ENCODE measurements at places on chromosomes 1 and 21.
A peak's percentile ranks its signal among the peaks of the same experiment; 100 is the strongest.

DNA sequence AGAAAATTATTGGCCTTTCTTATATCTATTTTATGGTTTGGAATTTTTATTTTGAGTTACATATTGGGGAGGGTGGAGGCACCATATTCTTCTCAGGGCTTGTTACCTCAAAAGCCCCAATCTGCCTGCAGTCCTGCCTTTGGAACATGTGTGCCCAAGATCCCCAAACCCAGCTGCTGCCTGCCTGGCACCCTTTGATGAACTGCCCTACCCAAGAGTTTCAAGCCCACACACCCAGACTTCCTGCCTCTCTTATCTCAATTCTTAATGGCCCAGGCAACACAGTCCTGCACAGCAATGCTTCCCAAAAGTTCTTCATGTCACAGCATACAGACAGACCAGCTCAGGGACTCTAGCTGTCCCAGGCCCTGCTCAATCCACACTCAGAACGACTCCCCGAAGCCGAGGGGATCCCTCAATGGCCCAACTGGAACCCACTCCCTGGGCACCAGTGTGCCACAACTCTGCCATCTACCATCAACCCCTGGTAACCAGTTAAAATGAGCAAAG, 19.2 kb downstream of the OLFML2B start:
- no peak for DNase-seq

GRCh38 chr1:151461694-151462093, 2.4 kb upstream of the POGZ start:
- DNase-seq, result no peak

DNA sequence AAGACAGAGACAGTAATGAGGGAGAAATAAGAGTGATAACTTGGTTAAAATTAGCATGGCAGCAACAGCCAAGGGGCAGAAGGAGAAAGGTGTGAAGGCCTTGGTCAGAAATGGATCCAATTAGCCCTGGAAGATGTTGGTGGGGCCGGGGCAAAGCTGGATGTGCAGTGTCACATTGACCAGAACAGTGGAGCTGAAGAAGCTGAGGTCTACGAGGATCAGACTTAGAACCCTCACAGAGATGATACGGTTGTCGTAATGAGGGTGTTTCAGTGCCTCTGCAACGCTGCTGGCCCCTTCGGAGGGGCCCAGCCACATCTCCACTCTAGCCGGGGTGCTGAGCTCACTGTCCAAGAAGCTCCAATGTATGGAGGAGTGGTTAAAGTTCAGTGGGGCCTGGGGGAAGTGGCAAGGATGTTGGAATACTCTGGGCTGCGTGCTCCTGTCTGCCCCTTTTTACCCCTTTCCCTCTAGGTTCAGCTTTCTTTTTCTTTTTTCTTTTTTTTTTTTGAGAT, 14.2 kb downstream of the SH2D2A start:
- no peak for DNase-seq

- no peak for DNase-seq
These were observed 73.1 kb upstream of the USP24 start for GRCh38 chr1:55288245-55288644.

DNA sequence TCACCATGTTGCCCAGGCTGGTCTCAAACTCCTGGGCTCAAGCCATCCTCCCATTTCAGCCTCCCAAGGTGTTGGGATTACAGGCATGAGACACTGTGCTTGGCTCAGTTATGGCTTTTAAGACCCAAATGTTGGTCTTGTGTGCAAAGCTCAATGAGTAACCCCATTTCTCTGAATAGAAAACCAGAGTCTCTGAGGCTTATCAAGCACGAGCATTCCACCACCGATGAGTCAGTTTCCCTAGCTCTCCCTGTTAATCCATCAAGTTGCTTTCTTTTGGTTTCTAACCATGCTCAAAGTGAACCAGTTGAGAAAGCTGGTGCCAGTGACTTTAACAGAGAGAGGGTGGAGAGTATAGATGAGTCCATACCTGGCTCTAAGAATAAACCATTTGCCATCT, 350.9 kb upstream of the ADGRL2 start:
- DNase-seq, result no peak

GRCh38 chr1:58597996-58598395, 20.9 kb upstream of the TACSTD2 start:
- no peak for DNase-seq

DNA sequence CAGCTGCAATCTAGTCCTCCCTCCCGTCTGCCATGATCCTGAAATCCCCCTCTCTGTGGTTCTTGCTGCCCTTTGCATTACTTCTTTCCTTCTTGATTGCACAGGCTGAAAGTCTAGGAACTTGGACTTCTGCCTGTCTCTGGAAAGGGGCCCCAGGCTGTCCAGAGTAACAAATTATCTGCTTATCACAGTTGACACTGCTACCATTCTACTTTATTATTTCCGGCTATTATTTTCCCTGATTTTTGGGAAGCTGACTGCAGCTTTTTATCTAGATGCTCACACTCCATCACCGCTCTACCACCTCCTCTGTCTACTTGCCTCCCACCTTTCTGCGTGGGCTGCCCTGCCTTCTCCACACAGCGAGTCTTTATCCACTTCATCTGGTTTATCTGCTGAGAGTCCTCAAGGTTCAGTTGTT, 202.1 kb upstream of the PLXNA2 start:
- no peak for DNase-seq

- no peak for DNase-seq
These were observed 34.8 kb upstream of the HOOK1 start for GRCh38 chr1:59779949-59780348.

GRCh38 chr21:43936247-43936967, 71.4 kb downstream of the AGPAT3 start:
- no peak for DNase-seq

DNA sequence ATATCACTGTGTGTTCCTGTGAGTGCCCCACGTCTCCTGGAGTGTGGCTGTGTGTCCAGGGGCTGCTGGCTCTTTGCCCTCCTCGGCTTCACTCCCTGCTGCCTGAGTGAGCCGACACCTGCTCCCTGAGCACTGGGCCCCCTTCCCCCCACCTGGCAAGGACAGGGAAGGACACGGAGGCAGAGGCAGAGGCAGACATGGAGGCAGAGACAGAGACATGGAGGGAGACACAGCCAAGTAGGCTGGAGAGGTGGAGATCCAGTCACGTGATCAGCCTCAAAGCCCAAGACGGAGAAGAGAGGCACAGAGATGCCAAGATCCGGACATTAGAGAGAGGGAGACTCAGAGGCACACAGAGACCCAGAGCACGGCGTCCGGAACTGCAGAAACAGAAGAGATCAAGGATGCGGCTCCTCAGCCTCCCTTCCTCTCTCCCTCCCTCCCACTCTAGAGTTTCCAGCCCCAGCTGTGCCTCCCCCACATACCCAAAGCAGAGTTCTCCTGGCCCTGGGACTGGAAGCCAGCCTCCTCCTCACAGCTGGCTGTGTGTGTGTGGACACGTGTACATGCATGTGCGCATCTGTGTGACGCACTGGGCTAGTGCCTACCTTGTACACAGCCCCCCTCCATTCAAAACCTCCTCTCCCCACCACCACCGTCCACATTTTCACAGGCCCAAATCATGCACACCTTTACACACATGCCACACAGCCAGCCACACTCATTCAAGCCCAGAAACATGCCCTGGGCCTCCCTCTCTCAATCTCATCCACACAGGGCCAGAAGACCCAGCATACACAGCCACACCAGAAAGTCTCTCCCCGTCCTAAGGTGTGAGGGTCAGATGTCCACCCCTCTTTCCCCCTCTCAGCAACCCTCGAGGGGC, 39.1 kb upstream of the WASF2 start:
- peak; percentile 77 for DNase-seq

DNA sequence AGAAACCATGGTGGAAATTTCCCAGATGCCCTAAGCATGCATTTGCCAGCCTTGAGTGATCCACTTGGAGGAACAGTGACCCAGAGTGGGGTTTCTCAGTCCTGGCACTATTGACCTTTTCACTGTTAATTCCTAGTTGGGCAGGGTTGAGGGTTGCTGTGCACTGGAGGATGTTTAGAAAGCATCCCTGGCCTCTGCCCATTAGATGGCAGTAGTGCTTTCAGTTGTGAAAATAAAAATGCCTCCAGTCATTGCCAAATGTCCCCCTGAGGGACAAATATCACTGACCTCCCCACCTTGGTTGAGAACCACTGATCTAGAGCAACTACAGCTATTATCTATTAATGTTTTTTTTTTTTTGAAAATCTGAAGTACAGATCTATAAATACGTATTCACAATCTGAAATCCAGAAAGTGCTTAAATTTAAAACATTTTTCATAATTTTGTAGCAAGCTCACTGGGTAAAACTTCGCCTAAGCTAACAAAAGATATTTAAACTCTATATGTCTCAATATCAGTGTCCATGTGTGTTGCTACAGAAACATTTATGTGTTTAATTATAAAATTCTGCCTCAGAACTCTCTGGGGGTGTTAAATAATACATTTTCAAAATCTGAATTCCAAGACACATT, 27.3 kb downstream of the F3 start:
- DNase-seq, result no peak

DNA sequence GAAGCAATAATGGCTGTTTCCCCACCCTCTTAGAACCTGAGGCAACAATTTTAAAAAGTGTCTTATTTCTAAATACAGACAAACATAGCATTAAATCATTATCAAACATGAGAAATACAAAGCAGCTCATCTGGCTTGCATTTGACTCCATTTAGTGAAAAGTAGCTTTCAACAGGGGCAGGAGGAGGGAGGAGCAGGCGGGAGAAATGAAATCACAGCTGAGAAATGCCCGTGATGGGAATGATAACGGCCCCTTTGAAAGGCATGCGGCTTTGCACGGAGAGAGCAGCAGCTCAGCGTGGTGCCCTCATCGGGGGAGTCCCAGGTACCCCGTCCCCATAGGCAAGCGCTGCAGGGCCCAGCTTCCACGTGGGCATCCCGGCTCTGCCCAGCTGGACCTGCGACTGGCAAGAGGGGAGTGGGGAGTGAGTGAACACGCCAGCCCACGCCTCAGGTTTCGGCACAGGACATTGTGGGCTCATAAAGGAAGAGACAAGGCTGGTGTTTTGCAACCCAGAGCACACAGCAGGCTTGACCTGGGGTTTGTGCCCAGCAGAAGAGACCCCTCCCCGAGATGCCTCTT, 134.6 kb downstream of the NPHP4 start:
- DNase-seq, result no peak

DNA sequence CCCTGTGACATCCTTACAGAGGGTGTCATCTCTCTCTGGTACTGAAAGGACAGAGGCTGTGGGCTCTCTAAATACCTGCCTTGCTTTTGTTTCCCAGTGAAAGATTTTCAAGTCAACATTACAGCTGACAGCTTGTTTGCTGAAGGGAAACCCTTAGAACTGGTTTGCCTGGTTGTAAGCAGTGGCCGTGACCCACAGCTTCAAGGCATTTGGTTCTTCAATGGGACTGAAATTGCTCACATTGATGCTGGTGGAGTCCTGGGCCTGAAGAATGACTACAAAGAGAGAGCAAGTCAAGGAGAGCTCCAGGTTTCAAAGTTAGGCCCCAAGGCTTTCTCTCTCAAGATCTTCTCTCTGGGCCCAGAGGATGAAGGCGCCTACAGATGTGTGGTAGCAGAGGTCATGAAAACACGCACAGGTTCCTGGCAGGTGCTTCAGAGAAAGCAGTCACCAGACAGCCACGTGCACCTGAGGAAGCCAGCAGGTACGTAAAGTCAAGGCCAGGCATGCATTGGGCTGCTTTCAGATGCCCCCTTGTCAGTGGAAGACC, 11.8 kb downstream of the CD101 start:
- no peak for DNase-seq

- DNase-seq, result no peak
These were observed 41.9 kb upstream of the PLA2G5 start for GRCh38 chr1:20028125-20028524.

DNA sequence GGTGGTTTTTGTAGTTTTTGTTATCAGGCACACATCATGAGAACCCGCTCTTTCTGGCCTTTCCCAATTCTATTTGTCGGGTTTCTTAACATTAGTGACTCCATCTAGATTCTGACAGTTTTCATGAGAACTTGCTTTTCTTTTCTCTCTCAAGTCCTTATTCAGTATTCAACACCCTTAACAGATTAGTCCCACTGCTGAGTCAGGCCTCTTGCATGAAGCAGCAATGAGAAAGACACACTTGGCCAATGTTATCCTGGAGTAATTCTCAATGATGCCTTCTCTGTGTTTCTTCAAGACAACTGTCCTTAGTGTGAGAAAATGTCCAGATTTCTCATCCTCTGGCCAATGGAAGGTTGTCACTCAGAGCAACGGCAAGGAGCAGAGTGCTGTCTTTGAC, 11.3 kb downstream of the FMO2 start:
- DNase-seq, result no peak

DNA sequence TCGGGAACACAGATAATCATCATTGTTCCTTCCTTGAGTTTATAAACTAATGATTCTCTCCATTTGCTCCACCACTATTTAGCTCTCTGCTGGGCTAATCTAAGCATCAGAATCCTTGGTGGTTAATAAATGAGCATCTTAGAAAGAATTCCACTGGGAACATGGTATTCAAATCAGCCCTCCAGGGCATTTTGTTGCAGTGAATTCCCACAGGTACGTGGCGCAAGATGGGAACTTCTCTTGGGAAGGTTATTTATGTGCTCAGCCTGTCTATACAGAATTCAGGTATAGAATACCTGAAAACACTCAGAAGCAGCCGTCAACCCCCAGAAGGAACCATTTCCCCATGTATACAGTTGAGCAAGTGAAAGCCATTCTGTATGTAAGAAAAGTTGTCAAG, 131.5 kb downstream of the NTNG1 start:
- no peak for DNase-seq

DNA sequence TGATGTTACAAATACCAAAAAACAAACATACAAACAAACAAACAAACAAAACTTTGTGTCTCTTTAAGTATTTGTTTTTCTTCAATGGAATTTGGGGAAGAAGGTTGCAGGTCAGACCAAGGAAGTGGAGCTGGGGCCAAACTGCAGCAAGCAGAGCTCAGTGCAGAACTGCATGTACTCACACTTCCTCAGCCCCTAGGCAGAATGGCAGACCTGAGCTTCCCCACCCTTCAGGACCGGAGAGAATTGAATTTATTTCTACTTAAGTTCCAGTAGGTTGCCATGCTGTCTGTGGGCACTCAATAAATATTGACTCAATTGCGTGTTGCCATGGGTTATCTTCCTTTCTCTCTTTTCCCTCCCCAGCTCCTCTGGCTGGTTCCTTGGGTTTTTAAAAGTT, 173.6 kb downstream of the PTGER3 start:
- no peak for DNase-seq

DNA sequence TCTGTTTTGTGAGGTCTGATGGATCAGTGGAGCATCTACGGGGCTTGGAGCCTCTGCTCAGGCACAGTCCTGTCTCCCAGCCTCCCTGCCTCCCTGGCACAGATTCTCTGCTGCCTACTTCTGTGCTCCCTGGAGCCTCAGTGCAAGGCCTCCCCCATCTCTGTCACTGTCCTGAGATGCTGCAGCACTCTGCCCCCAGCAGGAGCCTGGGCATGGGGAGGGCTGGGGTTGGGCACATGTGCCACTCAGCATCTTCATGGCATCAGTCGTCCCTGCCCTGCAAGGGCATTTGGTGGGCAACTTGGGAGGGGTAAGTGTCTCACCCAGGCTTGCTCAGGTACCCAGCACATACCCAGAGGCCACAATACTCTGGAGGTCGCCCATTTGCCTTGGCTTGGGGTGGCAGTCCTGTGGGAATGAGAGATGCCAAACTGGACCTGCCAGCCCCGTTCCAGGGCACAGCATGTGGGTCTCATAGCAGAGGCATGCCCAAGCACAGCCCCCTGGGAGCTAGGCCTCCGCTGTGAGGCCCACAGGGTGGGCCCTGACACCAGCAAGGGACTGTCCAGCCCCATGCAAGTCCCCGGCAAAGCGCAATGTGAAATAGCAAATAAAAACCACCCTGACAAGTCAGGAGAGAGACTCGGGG, 28.7 kb downstream of the PADI3 start:
- DNase-seq, result no peak
